ENCODE measurements at places on chromosomes 11 and 22. TPM values are rescaled to one million over a fixed set of nuclear protein-coding genes. Genes with fewer than 3 reads are reported as not detected.
A peak's percentile ranks its signal among the peaks of the same experiment; 100 is the strongest.

Gene MOB2
- 33.8 TPM for total RNA-seq

Gene GRIK4
- 0.11 TPM for total RNA-seq

GRCh38 chr11:77187111-77187750 lies 59.2 kb downstream of the MYO7A start:
- no peak for DNase-seq

DNA sequence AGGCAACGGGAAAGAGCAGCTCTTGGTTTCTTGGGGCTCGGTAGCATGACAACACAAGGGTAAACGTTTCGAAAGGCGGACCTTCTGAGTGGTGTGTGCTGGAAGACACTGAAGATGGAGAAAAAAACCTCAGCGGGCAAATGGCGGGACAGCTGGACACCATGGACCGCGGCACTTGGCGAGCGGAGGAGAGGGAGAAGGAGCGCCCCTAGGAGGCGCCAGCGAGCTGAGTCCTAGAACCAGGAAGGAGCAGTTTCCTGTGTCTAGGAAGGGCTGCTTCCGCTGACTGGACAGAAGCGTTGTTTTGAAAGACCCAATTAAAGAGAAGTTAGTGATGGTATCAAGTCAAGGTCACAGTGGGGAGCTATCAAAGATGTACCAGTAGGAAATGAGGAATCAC lies 44.0 kb upstream of the OPCML start:
- DNase-seq = no peak

- no peak for DNase-seq
Measured at GRCh38 chr11:15806217-15806616, 550.1 kb downstream of the SOX6 start.

- DNase-seq = peak; percentile 70
Measured at GRCh38 chr11:76810151-76810853, 27.1 kb downstream of the TSKU start.

GRCh38 chr11:90220391-90220790 lies 2.5 kb downstream of the CHORDC1 start:
- DNase-seq = no peak
